ENCODE measurements at places on chromosomes 6 and 20.

DNA sequence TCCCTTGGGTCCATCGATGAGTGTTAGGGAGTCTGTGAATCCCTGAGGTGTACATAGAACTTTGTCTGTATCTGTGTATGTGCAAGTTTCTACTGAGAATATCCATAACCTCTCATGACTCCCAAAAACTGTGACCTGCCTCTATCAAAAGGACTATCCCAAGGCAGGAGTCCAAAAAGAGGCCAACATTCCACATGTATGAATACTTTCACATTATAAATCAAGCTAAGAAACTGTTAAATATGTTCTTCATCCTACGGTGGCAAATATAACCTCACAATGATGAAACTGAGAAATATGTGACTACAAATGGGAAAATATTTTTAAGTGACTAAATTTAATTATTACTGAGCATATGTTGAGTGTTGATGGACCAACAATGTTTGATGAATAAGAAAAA, 16.1 kb upstream of the STX11 start:
- DNase-seq = no peak

DNA sequence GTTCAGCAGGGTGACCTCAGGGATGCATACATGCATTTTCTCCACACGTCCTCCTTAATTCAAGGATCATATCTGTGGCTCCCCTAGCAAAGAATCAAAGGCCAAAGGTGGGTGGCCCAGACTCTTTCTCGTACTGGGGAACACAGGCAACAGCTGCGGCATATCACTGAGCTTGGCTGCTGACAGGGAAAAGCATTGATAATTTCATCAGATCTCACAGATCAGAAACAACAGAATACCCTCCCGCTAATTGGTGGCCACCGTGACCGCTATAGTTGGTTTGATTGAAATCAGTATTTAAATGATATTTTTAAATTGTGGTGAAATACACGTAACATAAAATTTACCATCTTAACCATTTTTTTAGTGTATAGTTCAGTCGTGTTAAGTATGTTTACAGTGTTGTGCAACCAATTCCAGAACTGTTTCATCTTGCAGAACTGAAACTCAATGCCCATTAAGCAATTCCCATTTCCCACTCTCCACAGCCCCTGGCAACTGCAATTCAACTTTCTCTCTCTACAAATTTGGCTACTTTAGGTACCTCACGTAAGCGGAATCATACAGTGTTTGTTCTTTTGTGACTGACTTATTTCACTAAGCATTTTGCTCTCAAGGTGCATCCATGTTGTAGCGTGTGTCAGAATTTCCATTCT, 74.7 kb upstream of the TMEM170B start:
- no peak for DNase-seq

DNA sequence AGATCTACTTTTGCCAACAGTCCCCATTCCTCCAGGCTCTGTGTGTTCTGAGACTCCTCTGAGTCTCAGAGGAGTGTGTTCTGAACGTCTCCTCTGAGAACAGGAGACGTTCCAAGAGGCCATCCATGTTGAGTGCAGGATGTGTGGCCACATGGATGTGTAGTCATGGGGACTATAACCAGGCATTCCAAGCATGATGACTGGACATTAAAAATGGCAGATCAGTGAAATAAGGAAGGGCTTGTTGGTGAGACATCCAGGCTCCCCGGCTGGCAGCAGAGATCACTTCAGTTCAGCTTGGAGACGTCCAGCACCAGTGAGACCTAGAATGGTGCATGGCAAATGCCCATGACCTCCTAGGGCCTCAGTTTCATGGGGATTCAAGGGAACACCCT, 34.3 kb upstream of the POU5F1 start:
- DNase-seq = peak; percentile 26

DNA sequence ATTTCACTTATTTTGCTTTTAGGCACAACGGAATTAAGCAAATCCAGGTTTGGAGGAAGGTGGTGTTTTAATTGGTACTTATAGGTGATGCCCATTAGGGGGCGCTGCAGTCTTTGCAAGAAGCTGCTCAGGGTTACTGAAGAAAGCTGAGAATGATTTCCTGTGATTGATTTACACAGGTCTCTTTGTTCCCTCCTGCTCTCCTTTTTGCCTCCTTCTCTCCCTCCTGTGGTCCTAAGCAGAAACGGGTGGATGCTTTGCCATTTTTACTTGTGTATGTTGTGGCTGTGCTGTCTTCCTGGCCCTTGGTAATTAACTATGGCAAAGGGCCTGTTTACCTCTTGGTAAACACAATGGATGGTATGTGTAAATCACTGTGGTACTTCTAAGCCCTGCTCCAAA, 97.8 kb downstream of the ANKS1A start:
- DNase-seq = peak; percentile 46

DNA sequence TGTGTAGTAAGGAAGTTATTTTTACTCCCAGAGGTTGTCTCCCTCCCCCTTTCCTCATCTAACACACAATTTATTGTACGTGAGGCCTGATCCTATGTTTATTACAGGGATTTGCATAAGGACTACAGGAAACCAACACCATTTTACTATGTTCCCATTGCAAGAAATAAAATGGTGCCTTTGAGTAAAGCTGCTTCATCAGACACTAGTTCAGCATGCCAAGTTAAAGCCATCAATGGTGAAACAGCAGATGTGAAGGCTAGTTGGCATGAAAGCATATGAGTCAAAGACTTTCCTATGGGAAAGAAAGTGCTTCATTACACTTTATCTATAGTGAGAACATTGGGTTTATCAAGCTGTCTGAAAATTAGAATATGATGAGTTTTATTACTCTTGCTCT, 543.0 kb downstream of the GRIK2 start:
- DNase-seq = no peak

DNA sequence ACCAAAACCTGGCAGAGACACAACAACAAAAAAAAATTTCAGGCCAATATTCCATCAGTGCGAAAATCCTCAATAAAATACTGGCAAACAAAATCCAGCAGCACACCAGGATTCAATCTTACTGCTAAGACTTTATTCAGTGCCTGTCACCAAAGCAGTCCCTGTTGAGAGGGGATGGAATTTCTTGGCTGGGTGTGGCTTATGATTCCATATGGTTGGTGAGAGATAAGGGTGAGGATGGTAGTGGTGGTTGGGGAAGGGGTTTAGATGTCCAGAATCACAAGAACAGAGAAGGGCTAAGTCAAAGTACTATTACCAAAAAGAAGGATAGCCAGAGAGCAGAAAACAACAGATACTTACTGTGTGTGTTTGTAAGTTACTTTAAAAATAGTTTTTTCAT, 152.8 kb upstream of the SLC35B3 start:
- DNase-seq = no peak

GRCh38 chr6:14031516-14031915, 86.1 kb upstream of the CD83 start:
- no peak for DNase-seq

- no peak for DNase-seq
These were observed 11.6 kb downstream of the GPR31 start for GRCh38 chr6:167146135-167146534.

GRCh38 chr20:38987777-38988176, 25.6 kb downstream of the DHX35 start:
- no peak for DNase-seq

DNA sequence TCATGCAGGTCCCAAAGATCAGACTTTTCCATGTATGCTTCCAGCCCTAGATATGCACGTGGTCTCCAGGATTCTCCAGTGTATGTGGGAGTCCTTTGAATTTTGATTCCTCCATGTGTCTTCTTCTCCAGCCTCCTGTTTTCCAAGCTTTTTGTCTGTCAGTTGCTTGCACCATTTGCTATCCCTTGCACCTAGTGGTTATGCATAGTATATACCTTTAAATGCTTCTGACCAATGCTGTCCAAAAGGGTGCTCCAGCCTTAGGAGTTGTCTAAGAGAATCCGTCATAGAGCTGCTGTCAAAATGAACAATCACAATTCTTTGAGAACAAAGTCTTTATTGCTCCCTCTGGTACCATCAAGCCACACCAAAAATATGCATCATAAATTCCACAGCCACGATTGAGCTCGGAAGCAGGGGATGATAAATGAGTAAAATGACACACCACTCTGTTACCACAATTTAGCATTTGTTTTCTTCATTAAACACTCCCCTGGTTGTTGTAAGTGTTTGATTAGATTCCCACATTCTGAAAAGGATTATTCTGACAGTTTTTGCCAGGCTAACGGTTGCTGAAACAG, 706.2 kb upstream of the GJE1 start:
- DNase-seq = no peak

DNA sequence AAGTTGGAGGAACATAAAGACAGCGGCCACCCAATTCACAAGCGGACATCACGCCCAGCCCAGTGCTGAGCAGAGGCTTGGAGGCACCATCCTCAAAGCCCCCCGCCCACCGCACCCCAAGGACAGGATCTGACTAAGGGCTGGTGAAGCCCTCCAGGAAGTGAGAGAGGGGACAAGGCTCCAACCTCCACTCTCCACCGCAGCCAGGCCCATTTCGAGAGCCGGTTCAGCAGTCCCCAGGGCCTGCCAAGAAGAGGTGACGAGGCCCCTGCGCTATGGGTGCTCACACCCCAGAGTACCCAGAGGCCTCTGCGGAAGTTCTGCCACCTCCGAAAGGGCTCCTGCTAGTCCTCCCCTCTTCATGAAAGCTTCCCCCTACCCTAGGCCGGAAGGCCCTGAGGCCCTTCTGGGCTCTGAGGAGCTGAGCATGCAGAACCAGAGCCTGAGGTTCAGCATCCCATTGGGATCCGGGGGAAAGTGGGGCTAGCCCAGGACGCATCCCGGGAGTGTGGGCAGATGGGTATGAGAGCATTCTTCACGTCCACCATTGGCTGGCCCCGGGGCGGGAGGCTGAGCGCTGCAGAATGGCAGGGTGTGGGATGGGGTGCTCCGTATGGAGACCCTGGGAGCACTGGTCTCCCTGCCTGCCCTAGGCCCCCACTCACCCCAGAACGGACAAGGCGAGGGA, 2.5 kb downstream of the GRM4 start:
- DNase-seq = no peak

DNA sequence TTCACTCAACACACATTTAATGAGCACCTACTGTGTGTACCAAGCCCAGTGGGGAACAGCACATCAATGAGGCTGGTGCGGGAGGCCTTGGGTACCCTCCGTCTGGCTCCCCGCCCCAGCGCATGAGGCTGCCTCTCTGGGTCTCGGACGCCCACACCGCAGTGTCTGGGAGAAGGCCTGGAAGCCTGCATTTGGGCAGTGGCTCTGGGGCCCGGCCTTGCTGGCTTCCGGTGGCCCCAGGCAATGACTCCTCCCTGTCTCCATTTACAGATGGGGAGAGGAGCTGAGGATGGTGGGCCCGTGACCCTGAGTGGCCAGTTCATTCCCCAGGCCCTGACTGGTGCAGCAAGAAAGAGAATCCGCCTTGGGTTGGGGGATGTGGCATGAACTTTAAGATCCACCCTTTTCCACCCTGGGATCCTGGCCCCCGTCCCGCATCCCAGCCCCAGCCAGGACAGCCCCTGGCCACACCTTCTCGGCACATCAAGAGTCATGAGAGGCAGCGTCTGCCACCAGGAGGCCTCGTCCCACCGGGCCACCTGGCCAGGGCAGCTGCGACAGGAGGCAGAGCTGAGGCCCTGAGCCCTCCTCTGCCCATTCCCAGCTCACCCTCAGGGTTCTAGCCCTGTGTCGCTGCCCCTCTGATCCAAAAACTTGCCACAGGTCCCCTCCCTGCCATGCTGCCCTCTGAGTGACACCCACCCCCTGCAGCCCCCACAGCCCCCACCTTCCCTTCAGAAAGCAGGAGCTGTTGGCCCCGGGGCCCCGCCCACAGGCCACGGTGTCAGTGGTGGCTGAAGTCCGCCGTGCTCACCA, 17.5 kb upstream of the MRGBP start:
- no peak for DNase-seq

DNA sequence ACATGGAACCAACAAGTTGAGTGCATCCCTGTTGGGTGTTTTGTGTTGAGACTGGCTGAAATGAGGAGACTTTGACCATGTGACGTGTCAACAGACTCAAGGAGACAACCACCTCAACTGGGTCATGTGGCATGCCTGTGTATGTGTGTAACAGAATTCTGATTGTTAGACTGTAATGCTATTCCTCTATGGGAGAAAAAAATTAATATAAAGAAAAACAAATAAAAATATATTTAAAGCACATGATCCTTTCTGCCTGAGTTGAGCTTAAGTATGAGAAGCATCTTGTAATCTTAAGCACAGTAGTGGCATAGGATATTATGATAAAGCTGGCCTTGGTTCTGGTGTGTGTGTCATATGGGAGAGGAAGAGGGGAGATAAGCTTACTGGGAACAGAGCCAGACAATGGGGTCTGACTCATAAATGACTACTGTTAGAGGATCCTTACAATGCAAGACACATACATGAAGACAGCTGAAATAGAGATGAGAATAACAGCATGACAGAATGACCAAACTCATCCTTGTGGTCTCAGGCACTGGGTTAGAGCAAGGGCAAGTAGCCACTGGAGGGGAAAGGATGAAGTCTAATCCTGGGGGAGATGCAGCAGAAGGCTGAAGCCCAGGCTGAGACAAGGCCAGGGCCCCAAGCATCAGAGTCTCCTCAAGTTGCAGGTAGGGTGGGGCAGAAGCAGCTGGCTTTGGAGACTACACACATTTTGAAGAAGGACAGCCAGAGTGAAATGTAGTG, 9.2 kb downstream of the TP53INP2 start:
- no peak for DNase-seq

GRCh38 chr6:136208783-136209182, 41.3 kb downstream of the MTFR2 start:
- no peak for DNase-seq

DNA sequence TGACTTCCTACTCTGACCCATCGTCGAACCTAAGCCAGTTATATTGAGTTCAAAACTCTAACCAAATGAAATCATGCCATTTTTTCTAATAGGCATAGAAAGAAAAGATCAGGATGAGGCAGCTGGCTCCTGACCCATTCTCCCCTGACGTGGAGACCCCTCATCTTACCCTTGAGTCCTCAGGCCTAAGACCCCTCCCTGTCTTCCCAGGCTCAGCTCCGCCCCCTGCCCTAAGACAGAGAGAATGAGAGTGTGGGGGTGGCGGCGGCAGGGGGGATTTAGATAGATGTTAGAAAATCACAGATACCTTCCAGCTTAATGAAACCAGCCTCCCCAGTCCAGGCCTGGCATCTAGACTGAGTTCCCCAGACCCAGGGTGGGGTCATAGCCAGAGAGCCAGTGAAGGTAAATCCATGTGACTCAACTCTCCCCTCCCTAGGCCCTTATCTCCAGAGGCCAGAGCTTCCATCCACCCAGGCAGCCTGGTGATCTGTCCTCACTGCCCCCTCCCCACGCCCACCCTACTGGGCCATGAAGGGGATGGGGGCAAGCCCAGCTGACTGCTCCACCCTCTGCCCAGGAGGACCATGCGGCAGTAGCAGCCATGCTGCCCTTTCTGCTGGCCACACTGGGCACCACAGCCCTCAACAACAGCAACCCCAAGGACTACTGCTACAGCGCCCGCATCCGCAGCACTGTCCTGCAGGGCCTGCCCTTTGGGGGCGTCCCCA, 6.8 kb downstream of the TMEM63B start:
- no peak for DNase-seq

- no peak for DNase-seq
These were observed 34.7 kb downstream of the PLEKHG1 start for GRCh38 chr6:150634176-150634963.

GRCh38 chr20:11063444-11063843, 389.6 kb upstream of the JAG1 start:
- no peak for DNase-seq

GRCh38 chr20:63696306-63696627, 185 bp upstream of the TNFRSF6B start:
- DNase-seq = no peak

Measured in NCI-H774 (cell line).